CMK (cell line): ENCODE measurements at places on chromosomes 1 and 21.

DNA sequence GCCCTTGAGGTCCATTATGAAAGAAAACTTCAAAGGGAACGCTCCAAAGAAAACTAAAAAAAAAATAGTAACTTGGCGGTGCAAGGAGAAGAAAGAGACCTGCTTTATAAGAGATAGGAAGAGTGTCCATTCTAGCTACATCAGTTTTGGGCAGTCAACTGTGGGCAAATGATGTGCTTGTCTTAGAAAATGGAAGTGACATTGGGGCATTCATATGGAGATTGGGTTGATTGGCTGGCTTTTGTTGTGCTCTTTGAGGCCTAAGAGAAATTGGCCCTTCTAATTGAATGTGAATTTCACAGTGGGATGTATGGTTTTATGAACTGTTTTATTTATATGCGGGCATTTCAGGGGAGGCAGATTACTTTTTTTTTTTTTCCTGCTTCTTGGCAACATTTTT lies 13.2 kb downstream of the PPP1R12B start:
- no peak for DNase-seq

DNA sequence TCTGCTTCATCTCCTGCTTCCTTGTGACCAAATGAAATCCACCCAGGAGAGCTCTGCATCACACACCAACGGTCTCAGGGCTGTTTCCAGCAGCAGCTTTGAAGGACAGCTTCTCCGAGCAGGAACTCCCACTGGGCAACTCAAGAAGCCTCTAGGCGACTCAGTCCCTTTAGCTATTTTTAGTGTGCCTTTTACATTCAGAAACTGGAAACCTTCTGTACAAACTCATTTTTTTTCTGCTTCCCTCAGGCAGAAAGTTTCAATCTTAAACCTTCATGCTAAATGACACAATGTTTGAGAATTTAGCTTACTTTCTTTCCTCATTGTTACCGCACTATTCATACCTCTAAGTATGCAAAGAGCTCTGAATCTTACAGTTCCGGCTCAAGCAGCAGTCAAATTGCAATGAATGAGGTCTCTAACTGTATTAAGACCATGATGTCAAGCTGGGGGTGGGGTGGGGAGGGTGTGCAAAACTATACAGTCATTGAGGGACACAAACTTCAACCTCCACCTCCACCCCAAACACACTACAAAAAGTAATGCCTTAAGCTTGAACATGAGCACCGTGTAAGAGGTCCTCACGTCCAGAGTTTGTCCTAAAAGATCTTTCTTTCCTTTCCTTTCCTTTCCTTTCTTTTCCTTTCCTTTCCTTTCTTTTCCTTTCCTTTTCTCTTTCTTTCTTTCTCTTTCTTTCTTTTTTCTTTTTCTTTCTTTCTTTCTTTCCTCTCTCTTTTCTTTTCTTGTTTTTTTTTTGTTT lies 16.4 kb upstream of the TARBP1 start:
- DNase-seq, result no peak

GRCh38 chr1:235025422-235025984 lies 103.1 kb downstream of the TOMM20 start:
- no peak for DNase-seq

- DNase-seq, result no peak
These were observed 53.5 kb upstream of the FOXD3 start for GRCh38 chr1:63268876-63269275.

DNA sequence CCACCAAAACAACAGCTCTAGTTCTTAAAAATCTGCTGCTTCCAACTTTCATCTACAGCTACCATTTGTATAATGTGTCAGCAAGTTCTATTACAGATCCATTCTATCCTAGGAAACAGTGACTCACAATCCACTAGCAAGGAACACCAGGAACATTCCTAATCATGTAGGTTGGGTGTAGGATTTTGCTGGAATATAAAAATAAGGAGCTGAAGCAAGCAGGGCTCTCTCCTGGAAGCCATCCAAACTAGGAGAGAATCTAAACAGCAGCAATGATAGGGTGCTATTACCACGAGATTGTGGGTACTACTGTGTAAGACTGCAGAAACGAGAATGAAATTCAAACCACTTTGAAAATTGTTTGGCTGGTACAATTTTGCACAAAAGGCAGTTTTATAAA lies 135.0 kb downstream of the PTPN14 start:
- no peak for DNase-seq

- no peak for DNase-seq
These were observed 878.9 kb upstream of the CXADR start for GRCh38 chr21:16633831-16634459.

GRCh38 chr1:118894836-118895235 lies 93.3 kb downstream of the TBX15 start:
- no peak for DNase-seq

- DNase-seq, result no peak
These were observed 7.5 kb upstream of the RAB29 start for GRCh38 chr1:205782627-205783432.

- DNase-seq, result no peak
These were observed 79.7 kb upstream of the MARK1 start for GRCh38 chr1:220448217-220448616.

DNA sequence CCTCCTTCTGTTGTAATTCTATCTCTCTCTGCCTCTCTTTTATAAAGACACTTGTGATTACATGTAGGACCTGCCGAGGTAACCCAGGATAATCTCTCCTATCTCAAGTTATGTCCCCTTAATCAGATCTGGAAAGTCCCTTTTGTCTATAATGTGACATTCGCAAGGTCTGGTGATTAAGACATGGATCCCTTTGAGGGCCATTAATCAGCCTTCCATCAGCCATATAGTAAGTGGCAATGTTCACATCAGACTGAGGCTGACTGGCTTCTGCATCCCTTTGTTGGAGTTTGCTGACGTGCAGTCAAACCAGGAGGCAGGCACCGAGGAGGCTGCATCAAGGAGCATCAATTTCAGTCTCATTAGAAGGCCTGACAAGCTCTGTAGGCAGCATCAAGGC lies 209.6 kb downstream of the BACH1 start:
- DNase-seq, result no peak

- DNase-seq, result no peak
These were observed 302.7 kb upstream of the SGIP1 start for GRCh38 chr1:66231217-66231616.

DNA sequence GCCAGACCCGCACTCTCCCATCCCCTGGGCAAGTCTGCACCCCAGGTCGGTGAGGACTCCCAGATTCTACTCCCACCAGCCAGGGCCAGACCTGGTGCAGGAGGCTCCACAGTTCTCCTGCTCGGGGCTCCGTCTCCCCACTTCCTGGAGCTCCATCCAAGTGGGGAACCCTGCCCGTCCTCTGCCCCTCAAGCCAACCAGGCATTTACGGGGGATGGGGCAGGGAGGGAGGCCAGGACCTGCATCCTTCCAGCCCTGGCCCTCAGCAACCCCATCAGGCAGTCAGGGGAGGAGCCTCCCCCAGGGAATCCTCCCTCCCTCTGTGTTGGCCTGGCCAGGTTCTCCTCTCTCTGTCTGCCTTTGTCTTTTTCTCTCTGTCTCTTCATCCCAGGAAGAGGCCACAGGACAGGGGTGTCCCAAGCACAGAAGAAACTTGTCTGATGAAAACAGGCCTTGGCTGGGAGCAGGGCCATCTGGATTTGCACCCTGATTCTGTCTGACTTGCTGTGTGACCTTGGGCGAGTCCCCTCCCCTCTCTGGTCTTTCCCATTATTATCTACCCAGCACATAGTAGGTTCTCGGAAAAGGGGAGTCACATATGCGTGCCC lies 18.5 kb upstream of the EPHA2 start:
- no peak for DNase-seq

- DNase-seq, result no peak
These were observed 1015.4 kb downstream of the AMY1C start for GRCh38 chr1:104765085-104765484.

GRCh38 chr21:44723177-44724131 lies 12.1 kb upstream of the TSPEAR start:
- DNase-seq, result no peak

DNA sequence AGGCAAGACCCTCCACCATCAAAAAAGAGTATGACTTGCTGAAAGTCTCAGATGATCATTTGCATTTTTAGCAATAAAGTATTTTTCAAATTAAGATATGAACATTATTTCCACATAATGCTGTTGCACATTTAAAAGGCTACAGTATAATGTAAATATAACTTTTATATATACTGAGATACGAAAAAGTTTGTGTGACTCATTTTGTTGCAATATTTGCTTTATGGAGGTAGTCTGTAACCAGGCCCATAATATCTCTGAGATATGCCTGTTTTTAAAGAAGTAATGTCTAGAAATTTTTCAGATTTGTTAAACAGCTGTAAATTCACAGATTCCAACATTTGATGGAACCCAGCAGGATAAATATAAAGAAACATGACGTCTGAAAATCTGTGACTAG lies 86.7 kb downstream of the MAN1A2 start:
- DNase-seq, result no peak
